ENCODE measurements at places on chromosomes 2 and 18. TPM values are rescaled to one million over a fixed set of nuclear protein-coding genes. Genes with fewer than 3 reads are reported as not detected.

- DNase-seq: no peak
Measured at GRCh38 chr18:21991886-21992285, 177.5 kb upstream of the GATA6 start.

DNA sequence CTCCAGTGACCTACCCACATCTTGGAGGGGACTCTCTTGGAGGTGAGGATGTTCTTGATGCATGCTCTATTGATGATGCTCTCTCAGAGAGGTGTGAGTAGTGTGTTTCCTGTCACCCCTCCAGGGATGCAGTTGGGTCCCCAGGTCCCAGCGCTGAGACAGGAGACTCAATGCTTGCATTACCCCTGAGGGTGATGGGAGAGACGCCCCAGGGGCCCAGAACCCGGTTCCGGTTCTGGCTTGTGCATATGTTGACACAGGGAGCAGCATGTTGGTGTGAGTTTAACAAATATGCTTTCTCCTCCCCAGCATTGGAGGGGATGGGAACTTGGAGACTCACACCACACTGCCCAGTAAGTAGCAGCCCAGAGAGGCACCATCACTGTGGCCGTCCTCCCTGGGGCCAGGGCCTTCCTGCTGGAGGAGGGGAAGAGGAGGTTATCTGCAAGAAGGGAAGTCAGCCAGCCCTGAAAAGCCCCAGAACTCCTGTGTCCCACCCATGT, 124.5 kb downstream of the PLB1 start:
- DNase-seq: no peak

DNA sequence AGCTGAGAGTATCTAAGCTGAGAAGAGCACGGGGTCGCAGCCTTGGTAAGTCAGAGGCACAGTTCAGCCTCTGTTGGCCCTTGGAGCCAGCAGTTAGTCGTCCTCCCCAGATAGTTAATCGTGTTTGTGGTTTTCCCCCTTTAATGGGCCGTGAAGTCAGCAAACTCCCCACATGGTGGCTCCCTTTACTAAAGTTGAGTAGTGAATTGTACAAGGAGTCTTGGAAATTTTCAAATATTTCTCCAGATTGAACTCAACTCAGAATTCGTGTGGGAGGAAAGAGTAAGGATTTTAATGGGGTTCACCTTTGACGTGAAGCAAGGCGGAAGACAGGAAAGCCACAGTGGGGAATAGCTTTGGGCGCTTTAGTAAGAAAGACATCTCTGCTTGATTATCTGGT, 2.4 kb upstream of the ADCYAP1 start:
- DNase-seq: peak; percentile 28

- DNase-seq: peak; percentile 51
Measured at GRCh38 chr2:55718165-55719008, 24.7 kb upstream of the PNPT1 start.

AMER3 gene
- not detected for total RNA-seq

CYBRD1 gene
- total RNA-seq: 63.1 TPM

OSGEPL1 gene
- total RNA-seq: 7.3 TPM
